ENCODE measurements at places on chromosomes 2 and 18. TPM values are rescaled to one million over a fixed set of nuclear protein-coding genes. Genes with fewer than 3 reads are reported as not detected.

The EFHD1 gene
- total RNA-seq: 1.3 TPM

The TXNDC2 gene
- total RNA-seq: not detected

The EPHA4 gene
- 23.5 TPM for total RNA-seq

The ZNF396 gene
- not detected for total RNA-seq

The IL1F10 gene
- total RNA-seq: not detected

The PLCD4 gene
- total RNA-seq: 0.12 TPM

Measured in CD4-positive, CD25-positive, alpha-beta regulatory T cell (primary cell).